Kidney capillary endothelial cell (primary cell): ENCODE measurements at places on chromosomes 1 and 21.
A peak's percentile ranks its signal among the peaks of the same experiment; 100 is the strongest.

- DNase-seq = peak; percentile 54
These were observed 15.9 kb downstream of the ZMYND12 start for GRCh38 chr1:42439940-42440339.

DNA sequence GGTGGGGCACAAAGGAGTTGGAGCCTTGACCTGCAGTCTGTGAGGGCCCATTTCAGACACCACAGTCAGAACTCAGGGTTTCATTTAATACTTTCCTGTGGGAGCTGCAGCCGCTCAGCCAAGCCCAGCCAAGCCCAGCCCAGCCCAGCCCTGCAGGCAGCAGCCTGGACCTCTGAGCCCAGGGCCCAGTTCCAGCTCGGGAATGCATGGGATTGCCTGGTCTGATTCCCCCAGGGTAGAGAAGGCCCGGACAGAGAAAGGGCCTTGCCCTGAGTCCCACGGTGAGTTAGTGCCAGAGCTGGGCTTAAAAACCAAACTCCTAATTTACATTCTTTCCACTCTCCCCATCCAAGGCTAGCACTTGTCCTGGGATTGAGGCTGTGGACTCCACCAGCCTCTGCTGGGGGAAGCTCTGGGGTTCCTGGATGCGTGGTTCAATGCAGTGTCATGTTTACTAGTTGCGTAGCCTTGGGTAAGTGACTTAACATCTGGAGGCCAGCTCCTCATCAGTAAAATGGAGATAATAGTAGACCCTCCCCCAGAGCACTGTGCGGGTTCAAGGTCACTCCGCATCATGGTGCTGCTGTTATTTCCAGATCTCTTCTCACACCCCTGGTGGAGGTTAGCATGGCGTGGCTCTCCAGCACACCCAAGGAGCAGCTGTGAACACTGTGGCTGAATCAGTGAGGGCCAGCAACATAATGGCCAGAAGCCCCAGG, 29.2 kb upstream of the PKP1 start:
- DNase-seq = no peak

DNA sequence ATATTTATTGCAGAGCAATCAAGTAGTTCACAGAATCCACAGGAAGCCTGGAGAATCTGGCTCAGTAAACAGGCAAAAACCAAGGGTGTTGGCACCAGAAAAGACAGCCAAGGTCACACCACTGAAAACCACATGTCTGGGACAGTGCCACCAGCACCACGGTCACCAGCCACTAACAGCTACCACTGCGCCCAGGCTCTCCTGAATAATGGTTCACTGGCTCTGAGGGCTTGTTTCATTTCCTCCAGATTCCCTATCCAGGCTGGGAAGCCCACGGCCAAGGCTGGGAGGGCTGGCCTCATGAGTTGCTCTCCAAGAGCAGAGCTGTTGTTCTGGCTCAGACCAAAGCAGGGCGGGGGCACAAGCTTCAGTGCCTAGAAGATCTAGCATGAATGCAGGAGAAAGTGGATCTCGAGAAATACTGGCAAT, 54.5 kb upstream of the PTGFRN start:
- no peak for DNase-seq

- no peak for DNase-seq
These were observed 149.6 kb downstream of the LMO4 start for GRCh38 chr1:87478231-87478630.

GRCh38 chr1:83515578-83516154, 483.3 kb downstream of the TTLL7 start:
- peak; percentile 56 for DNase-seq

- DNase-seq = no peak
These were observed 3.0 kb downstream of the A3GALT2 start for GRCh38 chr1:33317946-33318345.

DNA sequence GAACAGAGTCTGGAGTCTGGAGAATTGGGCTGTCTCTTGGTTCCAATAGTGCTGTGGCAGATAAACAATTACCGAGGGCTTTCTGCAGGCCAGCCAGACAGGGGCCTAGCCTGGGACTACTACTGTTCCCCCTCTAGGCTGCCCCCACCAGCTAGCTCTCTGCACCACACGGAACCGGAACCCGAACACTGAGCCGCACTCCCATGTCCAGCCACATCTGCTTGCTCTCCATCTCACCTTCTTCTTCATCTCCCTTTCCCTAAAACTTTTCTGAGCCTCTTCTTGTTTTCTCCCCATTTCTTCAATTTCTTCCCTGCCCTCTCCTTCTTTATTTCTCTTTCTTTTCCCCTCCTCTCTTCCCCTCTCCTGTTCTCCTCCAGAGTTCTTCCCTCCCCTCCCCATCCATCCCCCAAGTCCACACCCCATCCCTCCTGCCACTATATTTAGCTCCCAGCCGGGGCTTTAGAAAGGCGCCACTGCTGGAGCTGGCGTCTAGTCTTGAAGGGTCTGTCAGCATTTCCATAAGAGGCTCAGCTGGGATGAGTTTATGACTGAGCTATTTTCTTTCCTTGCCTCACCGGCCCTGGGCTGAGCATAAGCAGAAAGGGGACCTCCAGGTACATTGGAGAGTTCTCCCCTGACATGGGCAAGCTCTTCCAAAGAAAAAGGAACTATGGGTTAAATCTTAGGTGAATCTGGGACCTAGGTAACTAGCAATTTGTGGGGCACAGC, 25.7 kb upstream of the ATP2B4 start:
- no peak for DNase-seq

DNA sequence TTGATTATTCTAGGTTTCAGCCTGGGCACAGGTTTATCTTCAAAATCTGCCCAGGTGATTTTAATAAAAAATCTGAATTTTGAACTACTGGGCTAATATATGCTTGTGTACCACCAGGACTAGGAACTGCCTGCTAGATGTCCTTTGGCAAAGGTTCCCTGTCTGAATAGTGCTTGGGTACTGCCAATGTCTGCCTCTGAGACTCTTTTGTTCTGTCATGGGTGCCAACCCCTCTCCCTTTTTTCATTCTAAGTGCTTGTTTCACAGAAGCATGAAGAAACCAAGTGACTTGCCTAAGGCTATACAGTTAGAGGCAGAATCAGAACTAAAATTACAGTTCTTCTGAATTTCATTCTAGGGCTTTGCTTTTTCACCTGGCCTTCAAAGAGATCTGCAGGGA, 106.3 kb upstream of the CACHD1 start:
- no peak for DNase-seq

DNA sequence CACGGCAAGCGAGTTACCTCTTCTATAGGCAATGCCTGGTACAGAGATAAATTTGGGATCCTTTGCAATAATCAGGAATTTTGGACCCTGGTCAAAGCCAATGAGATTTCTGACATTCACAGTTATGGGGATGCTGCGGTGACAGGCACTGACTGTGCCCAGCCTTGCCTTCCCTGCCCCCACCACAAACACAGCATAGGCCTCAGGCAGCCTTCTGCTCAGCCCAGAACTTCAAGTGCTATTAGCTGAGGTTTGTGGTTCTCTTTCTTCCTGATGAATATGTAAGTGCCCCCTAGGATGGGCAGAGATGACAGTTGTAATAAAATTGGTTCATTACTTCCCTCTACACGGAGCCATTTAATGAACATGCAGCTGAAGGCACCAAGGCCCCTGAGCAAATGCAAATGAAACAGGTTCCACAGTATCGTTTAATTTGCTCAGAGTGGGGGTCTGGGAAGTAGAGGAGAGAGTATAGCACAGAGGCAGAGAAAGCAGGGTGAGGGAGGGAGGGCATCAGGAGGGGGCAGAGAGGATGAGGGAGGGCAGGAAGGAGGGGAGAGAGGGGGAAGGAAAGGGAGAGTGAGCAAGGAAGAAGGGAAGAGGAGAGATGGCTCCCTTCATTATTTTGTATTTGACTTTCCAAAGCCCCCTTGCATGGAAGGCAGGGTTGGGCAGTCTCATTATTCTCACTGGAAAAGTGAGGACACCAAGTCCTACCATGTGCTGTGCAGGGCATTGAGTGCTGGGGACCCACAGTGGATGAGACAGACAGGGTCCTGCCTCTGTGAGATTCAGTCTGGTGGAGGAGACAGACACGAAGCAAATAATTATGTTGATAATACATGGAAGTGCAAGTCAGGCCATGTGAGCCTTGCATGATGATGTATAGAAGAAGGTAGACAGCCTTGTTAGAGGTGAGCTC, 513.0 kb downstream of the PTPRU start:
- no peak for DNase-seq
